ENCODE measurements at places on chromosomes 1 and 21. TPM values are rescaled to one million over a fixed set of nuclear protein-coding genes. Genes with fewer than 3 reads are reported as not detected.

Gene NEGR1
- total RNA-seq: 4.4 TPM

Gene MCOLN2
- 4.4 TPM for total RNA-seq

Gene COL24A1
- not detected for total RNA-seq

Gene FAM167B
- 1.7 TPM for total RNA-seq

Gene PLA2G2F
- not detected for total RNA-seq

Gene RAB7B
- total RNA-seq: 19.3 TPM

Gene ZBTB8B
- total RNA-seq: not detected

Gene ZNF683
- not detected for total RNA-seq

Gene C1orf87
- total RNA-seq: not detected

Gene GUCA2A
- total RNA-seq: not detected

Gene DNASE2B
- total RNA-seq: not detected

Gene ARMH1
- total RNA-seq: 1.3 TPM

Gene BATF3
- total RNA-seq: 2.3 TPM

Gene RAB25
- 282 TPM for total RNA-seq

Gene LTN1
- 10.3 TPM for total RNA-seq

Gene ILDR2
- total RNA-seq: 0.57 TPM

Gene CD34
- 17.3 TPM for total RNA-seq

Gene ETNK2
- 7.6 TPM for total RNA-seq

Gene NPHP4
- 6.3 TPM for total RNA-seq

Gene TSNAX
- 28.4 TPM for total RNA-seq

Gene UBASH3A
- 0.64 TPM for total RNA-seq

Gene EXTL1
- total RNA-seq: not detected

Gene RPRD2
- 14.7 TPM for total RNA-seq

Gene ROR1
- total RNA-seq: 9.0 TPM

Gene DDAH1
- 6.1 TPM for total RNA-seq

Gene HSD3B1
- total RNA-seq: not detected

Gene SLC26A9
- 0.23 TPM for total RNA-seq

Gene CYP2J2
- total RNA-seq: 19.6 TPM

Gene CLCNKB
- total RNA-seq: not detected

Gene C1orf21
- total RNA-seq: 55.7 TPM

Gene MAP3K21
- total RNA-seq: 8.4 TPM

Gene LELP1
- total RNA-seq: not detected

Gene SAMD13
- not detected for total RNA-seq

Gene ASAP3
- 29.4 TPM for total RNA-seq

Gene DIO1
- not detected for total RNA-seq

Gene SLAMF9
- total RNA-seq: 0.99 TPM

Gene SPRR3
- total RNA-seq: 22,357 TPM

Gene TNFRSF18
- total RNA-seq: 2.0 TPM

Gene CFHR5
- not detected for total RNA-seq

Gene LRRC53
- not detected for total RNA-seq

Gene KCNE2
- not detected for total RNA-seq

Gene TRIM67
- not detected for total RNA-seq

Gene PTCH2
- total RNA-seq: not detected

Gene SH3BP5L
- total RNA-seq: 20.8 TPM

Gene NUAK2
- total RNA-seq: 32.0 TPM

Gene CD5L
- total RNA-seq: not detected
